ENCODE measurements at places on chromosomes 16 and 17. TPM values are rescaled to one million over a fixed set of nuclear protein-coding genes. Genes with fewer than 3 reads are reported as not detected.

Gene HOXB1
- not detected for total RNA-seq

Gene AIPL1
- total RNA-seq: not detected

Gene ROGDI
- 37.6 TPM for total RNA-seq

Gene SLC47A1
- total RNA-seq: not detected

Gene SCN4A
- 0.30 TPM for total RNA-seq

Gene MT4
- total RNA-seq: not detected

Gene CES3
- 0.39 TPM for total RNA-seq

Gene EPN3
- total RNA-seq: 7.3 TPM

Gene TPSD1
- total RNA-seq: 2.8 TPM

Gene VASN
- total RNA-seq: 18.6 TPM

DNA sequence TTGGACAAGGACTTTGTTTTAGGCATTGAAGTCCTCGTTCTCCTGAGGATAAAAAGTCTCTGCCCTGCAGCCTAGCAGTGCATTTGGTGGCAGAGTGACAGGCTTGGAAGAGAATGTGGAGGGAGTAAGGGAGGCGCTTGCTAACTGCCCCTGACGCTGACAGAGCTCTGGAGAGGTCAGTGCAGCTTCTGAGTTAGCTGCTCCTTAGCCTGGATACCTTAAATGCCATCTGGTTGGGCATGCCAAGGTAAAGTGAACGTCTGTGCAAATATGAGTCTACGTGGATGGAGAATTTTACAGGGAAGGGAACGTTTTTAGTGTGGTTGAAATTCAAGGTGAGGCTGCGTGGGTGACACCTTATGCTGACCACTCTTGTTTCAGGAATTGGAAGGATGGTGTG lies 44.4 kb downstream of the SEC14L1 start:
- no peak for ATAC-seq

DNA sequence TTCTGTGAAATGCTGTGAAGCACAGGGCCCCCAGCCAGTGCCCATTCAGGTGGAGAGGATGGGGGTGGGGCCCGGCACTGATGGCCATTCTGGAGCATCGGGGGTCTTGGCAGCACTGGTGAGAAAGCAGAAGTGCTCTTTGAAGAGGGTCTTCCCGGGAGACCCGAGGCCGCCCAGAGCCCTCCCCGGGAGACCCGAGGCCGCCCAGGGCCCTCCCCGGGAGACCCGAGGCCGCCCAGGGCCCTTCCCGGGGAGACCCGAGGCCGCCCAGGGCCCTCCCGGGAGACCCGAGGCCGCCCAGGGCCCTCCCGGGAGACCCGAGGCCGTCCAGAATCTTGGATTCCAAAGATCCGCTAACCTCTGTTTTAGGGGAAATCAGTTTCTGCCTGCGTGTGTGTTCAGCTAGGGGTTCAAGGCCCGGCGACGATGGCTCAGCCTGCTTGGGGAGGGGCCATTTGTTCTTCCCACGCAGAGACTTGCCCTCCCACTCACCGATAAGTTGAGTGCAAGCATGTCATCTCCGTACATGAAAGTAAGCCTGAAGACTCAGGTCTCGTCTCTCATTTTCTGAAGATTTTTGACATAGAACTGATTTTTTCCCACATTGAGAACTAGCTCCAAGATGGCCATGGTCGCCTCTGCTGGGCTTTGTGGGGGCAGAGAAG lies 35.2 kb upstream of the CAPN15 start:
- ATAC-seq: no peak

DNA sequence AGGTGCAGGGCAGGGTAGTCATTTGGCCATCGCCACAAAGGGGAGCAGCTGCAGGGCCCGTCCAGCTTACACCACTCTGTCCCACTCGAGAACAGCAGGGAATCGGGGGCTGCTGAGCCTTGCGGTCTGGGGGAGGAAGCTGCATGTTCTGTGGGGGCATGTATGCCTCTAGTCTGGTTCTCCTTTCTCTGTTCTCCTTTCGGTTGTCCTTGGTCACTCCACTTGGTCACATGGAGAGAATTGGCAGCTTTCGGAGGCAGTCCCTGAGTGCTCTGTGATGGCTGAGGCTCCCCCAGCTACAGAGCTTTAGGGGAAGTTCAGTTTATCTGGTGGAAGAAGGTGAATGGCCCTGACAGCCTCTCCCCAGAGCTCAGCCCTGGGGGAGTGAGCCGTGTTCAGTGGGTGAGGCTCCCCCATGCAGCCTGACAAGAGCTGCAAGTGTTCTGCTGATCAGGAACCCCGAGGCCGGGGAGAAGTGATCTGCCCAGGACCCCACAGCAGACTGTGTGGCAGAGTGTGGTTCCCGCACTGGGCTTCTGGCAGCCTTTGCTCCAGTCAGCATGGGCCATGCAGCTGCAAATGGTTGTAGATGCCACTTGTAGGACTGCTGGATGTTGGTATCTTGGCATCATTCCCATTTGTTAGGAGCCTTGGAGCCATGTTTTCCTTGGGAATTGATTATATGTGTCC lies 22.3 kb upstream of the SMPD3 start:
- peak; percentile 70 for ATAC-seq

DNA sequence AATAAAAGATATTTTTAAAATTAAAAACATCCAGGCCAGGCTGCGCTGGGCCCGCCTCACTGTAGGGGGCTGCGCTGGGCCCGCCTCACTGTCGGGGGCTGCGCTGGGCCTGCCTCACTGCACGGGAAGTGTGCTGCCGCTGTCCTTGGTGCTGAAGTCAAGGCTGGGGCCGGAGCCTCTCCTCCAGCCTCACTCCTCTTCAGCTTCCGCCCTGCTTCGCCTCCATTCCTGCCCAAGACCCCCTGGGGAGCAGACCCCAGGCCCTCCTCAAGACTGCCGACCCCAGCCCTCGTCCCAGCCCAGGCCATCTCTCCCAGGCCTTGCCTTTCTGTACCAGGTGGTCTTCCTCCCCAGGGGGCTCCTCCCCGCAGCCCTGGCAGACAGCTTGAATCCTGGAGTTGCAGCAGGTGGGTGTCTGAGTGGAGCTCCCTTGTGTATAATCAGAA lies 26.2 kb downstream of the ENDOV start:
- no peak for ATAC-seq

GRCh38 chr16:72925631-72925979 lies 122.3 kb downstream of the ZFHX3 start:
- ATAC-seq: no peak

DNA sequence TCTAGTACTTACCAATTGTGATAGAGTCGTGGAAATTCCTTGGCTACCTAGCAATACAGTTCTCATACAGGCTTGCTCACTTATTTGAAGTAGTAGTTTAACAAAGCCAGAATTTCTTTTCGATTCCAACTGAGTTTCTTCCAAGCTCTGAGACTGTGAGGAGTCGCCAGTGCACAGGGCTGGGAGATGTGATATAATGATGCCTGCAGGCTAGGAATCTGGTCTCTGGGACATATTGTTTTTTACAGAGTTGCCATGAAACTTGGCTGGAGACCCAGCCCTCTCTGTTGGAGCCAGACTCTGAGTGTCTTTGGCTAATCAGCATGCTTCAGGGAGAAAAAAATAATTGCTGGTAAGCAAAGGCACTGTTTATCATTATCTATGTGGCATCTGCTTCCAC lies 698.8 kb upstream of the GOT2 start:
- ATAC-seq: no peak

DNA sequence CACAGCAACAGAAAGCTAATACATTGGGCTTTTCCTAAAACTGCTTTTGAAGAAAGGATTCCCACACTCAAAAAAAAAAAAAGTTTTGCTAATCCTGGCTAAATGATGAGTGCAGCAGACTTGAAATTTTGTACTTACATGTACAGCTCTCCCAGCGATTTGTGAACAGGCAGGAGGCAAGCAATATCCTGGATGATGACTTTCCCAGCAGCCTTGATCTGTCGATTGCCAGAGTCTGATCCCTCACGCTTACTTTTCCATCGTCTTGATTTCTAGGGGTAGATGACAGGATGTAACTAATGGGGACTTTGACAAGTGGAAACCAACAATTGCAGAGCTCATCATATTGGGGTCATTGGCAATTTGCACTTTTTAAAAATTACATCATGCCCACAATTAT lies 91.4 kb downstream of the WDR59 start:
- no peak for ATAC-seq

- ATAC-seq: peak; percentile 26
These were observed at the start of gene DNASE1L2 for GRCh38 chr16:2236337-2237101. Gene DNASE1L2, plus strand, starts transcription at chr16:2236444. Its CDS starts 373 bp downstream, at chr16:2236817.

DNA sequence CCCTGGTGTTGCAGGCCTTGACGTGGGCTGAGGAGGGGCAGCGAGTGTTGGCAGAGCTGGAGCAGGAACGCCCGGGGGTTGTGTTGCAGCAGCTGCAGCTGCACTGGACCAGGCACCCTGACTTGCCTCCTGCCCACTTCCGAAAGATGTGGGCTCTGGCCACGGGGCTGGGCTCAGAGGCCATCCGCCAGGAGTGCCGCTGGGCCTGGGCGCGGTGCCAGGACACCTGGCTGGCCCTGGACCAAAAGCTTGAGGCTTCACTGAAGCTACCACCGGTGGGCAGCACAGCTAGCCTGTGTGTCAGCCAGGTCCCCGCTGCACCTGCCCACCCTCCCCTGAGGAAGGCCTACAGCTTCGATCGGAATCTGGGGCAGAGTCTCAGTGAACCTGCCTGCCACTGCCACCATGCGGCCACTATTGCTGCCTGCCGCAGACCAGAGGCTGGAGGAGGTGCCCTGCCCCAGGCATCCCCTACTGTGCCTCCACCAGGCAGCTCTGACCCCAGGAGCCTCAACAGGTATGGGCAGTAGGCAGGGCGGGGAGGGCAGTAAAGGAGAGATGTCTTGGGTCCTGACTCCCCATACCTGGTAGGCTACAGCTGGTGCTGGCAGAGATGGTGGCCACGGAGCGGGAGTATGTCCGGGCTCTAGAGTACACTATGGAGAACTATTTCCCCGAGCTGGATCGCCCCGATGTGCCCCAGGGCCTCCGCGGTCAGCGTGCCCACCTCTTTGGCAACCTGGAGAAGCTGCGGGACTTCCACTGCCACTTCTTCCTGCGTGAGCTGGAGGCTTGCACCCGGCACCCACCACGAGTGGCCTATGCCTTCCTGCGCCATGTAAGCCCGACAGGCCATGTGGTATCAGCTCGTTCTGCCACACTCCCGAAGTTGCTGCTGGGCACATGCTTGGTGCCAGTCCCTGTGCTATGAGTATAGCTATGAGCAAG lies 5.6 kb downstream of the PLEKHG4 start:
- no peak for ATAC-seq

DNA sequence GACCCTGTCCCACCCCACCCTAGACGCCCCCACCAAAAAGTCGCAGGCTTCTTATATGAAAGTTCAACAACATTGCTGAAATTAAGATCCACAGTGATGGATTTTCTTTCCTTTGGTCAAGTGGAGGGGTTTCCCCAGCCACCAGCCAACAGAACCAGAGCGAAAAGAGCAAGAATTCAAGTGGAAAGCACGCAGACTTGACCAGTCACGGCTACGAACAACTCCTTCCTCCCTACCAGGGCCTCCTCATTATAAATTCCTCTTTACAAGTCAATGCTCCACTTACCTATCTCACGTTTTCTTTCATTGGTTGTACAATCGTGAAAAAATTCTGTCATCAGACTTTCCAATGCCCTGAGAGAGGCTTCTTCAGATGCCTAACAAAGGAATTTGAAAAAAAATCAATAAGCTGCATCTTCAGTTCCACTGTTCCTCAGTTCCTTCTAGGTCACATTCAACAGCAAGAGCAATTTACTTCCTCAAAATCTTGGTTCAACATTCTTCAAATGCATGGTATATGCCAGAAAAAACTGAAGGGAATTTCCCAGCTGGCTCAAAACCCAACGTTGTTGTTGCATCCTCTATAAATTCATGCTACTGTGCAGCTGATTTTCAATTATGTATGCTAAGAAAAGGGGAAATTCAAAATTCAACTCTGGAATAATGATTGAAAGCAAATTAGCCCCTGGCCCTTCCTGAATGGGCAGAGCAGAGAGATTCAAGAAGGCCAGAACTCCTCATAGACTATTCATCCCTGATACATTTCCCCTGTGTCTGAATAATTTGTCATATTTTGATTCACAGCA lies 30.9 kb downstream of the XPO6 start:
- ATAC-seq: no peak

DNA sequence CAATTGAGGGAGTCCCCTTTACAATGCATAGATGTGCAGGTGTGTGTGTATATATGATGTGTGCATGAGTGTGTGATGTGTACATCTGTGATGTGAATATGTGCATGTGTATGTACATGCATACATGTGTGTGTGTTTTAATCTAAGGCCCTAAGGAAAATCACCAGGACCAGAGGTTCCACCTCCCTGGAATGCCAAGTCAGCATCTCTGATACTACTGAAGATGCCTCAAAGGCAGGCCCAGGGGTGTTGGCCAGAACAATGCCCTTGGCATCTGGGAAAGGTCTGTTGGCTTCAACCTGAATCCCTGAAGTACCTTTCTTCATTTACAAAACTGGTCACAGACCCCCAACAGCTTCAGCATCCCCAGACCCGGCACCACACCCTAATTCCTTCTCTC lies 129.5 kb downstream of the CDYL2 start:
- ATAC-seq: no peak

- ATAC-seq: no peak
These were observed 436 bp downstream of the SPAG5 start for GRCh38 chr17:28598389-28598788.

DNA sequence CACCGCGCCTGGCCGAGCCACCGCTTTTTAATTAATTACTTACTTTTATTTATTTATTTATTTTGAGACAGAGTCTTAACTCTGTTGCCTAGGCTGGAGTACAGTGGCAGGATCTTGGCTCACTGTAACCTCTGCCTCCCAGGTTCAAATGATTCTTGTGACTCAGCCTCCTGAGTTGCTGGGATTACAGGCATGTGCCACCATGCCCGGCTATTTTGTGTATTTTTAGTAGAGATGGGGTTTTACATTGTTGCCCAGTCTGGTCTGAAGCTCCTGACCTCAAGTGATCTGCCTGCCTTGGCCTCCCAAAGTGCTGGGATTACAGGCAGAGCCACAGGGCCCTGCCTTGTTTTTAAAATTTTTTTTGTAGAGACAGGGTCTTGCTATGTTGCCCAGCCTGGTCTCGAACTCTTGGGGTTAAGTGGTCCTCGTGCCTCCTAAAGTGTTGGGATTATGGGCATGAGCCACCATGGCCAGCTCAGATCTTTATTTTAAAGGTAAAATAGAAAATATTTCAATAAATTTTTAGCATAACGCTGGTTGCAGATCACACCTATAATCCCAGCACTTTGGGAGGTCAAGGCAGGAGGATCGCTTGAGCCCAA lies 18.3 kb upstream of the NUDT16L1 start:
- ATAC-seq: no peak

DNA sequence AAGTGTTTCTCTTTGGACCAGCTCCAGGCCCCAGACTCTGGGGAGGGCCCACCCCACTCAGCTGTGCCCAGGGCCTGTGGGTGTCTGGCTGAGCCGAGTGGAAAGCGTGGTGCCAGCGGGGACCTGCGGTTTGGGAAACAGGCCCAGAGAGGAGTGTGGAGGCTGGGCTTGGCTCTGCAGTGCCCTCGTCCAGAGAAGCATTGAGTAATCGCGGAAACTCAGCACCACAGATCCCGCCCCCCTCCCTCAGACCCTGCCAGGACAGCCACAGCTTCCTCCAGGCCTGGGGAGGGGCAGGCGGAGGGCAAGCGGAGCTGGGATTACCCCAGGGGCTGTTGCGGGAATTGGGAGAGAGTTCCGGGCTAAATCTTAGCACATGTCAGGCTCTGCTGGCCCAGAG lies 14.6 kb upstream of the PITPNA start:
- ATAC-seq: peak; percentile 96
